ENCODE measurements at places on chromosomes 11 and 22.

GRCh38 chr22:48218889-48219420 is 1456.5 kb downstream of the TBC1D22A start:
- DNase-seq, result no peak

- DNase-seq, result no peak
These were observed 25.5 kb downstream of the KCNJ1 start for GRCh38 chr11:128841461-128842072.

DNA sequence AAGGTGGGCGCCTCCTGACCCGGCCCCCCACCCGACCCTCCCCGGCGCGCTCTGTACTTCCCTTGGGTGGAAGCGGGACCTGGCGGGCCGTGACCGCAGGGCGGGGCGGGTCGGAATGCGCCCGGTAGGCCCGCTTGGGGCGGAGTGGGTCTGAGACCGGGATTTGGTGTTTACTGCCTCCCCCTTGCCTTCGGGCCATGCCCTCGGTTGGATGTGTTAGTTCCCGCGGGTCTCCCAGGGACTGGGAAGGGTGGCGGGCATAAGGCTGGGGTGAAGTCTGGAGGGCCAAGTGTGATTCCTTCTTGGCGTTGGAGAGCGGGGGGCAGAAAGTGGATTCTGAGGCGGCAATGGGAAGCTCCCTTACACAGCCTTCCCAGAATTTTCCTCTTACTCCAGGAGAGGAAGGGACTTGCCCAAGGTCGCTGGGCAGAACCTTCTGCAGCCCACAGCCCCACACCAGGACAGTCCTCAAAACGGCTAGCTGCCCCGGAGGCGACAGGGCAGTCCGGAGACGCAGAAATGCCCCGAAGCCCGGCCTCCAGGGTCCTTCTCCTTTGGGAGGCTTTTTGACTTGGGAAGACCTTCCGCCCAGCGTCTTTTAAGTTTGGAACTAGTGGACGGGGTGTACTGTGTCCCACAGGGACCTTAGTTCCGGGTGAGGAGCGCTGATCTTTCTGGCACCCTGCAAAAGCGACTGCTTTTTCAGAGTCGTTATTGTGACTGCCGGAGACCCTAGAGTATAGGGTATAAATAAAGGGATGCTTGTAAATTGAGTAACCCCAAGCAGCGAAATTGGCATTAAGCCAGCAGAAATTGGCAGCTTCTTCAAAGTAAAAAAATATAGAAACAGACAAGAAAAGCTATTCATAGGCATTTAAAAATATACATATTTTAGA is 647 bp downstream of the SWAP70 start:
- peak; percentile 52 for DNase-seq

- no peak for DNase-seq
These were observed 15.2 kb downstream of the SMC1B start for GRCh38 chr22:45398214-45398613.

- peak; percentile 41 for DNase-seq
These were observed 2.3 kb downstream of the MYEOV start for GRCh38 chr11:69295995-69296889.

DNA sequence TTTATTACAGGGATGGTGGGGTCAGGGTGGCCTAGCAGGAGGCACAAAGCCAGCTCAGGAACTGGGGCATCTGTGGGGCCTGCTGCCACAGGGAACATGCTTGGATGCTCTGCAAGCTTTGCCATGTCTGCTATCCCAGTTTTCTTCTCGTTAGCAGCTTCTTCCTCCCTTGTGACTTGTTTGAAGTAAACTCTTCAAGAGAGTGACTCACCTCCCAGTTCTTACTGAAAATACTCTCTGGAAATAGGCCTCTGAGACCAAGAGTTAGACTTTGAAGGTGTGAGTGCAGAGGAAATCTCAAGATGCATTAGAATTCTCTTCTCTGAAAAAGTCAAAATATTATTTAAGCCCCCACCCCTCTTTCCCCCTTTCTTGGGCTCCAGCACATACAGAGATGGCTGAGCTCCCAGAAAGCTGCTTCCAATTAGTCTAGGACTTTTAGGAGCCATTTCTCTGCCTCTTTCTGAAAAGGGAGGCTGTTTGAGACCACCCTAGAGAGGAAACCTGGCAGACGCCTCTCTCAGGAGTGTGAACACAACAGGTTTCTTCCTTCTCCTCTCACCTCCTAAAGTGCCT is 15.1 kb downstream of the CWC15 start:
- DNase-seq, result no peak

- DNase-seq, result no peak
These were observed 66.5 kb downstream of the SLC35F2 start for GRCh38 chr11:107792049-107792443.

Data from pons (tissue), 1 donor.